Stimulated activated CD4-positive, alpha-beta T cell treated with anti-CD3 and anti-CD28 coated beads, TNF-alpha, amount 100 ng/mL, for 24 hours (primary cell): ENCODE measurements at places on chromosomes 11 and 22.

GRCh38 chr11:87463486-87464102, 425.9 kb downstream of the TMEM135 start:
- no peak for DNase-seq

DNA sequence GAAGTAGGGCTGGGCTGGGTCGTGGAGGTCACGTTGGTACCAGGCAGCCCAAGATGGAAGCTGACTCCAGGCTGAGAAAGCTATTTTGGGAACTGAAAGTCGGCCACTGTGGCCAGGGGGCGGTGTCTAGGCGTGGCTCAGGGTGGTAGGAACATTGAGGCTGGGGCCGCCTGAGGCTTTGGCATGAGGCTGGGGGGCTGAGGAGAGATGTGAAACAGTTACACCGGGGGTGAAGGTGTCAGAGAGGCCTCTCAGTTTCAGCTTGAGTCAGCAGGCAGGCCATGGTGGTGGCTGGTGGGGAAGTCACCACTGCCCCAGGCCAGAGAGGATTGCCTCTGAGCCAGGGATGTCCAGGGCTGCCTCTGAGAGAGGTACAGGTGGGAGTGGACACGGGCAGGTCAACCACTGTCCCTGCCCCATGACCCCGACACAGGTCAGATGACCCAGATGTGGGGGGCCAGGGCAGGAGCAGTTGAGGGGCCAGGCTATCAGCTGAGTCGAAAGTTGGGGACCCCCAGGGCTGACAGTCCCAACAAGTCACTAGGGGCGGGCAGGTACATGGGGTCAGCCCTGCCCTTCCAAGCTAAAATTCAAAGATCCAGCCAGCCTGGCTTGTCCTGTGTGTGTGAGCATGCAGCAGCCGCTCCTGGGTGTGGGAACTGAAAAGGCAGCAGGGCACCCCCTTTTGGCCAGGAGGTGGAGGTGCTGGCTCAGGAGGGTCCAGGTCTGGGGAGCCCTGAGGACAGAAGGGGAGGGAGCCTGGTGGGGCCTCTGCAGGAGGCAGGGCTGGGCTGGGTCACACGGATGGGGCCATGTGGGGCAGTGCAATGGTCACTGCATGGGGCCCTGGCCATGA, 7.2 kb downstream of the KCNK7 start:
- DNase-seq = peak; percentile 53

DNA sequence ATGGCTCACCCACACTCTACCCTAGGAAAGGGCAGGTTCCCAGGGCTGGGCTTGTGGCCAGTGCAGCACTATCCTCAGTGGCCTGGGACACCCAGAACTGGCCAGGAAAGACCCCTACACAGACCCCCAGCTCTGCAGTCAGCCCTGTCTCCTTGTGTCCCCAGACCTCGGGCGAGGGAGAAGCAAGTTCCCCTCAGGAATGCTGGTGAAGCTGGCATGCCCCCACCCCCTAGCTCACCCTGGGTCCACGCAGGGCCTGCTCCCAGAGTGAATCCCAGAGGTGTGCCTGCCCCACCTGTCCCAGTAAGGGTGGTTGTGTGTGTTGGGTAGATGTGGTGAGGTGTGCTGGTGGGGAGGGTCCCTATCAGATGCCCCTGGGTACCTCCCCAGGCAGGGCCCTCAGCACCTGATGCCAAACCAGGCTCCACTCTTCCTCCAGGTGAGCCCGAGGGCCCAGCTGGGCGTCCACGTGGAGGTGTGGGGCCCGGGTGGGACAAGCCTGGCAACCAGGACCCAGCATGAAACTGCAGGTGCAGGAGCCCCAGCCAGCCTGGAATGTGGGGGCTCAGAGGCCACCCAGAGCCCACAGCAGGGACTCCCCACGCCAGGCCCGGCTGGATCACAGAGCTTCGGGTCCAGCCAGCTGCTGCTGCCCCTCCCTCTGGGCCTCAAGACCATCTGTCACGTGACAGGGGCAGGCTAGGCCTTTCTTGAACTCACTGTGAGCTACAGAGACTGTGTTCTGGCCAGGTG, 48.4 kb upstream of the KCNQ1OT1 start:
- DNase-seq = no peak

GRCh38 chr11:8375460-8375859, 111.8 kb upstream of the LMO1 start:
- DNase-seq = no peak

GRCh38 chr11:15289723-15290122, 175.0 kb downstream of the INSC start:
- no peak for DNase-seq

GRCh38 chr11:130779943-130780342, 136.3 kb downstream of the SNX19 start:
- DNase-seq = no peak

GRCh38 chr11:44971185-44971584, 20.5 kb upstream of the TP53I11 start:
- DNase-seq = no peak

- no peak for DNase-seq
Measured at GRCh38 chr22:39229688-39230260, 15.0 kb downstream of the PDGFB start.

GRCh38 chr11:66719111-66719872, 9.7 kb downstream of the SPTBN2 start:
- no peak for DNase-seq

DNA sequence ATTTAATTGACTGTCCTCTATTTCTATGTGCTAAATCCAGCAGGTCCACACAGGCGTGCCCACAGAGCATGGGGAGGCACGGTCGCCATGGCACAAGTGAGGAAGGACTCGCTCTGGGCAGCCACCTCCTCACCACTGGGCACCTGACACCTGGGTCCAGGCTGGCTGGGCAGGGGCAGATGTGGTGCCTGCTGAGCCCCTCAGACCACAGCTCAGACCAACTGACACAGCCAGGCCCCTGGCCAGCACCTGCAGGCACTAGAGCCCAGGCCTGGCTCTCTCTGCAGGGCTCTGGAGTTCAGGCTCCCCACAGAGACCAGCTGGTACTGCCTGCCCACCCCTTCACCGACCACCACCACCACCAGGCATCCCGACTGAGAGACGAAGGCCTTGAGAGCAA, 27.9 kb downstream of the LINC01488 start:
- no peak for DNase-seq

- DNase-seq = no peak
Measured at GRCh38 chr11:43756575-43756974, 76.0 kb downstream of the HSD17B12 start.

DNA sequence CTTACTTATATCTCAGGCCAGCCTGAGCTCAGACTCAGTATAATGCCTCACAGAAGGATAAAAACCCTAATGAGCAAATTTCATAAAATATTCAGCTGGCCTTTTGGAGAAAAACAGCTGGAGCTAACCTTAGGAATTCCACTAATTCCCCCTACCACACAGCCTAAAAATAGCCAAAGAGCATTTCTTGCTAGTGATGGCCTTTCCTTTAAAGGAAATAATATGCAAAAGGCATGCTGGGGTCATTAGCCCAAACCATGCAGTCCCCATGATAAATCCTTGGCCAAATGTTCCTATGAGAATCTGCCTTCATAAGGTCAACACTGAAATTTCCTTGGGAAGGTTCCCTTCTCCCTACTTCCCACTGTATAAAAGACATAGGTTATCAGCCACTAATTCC, 38.2 kb downstream of the SYTL2 start:
- no peak for DNase-seq

DNA sequence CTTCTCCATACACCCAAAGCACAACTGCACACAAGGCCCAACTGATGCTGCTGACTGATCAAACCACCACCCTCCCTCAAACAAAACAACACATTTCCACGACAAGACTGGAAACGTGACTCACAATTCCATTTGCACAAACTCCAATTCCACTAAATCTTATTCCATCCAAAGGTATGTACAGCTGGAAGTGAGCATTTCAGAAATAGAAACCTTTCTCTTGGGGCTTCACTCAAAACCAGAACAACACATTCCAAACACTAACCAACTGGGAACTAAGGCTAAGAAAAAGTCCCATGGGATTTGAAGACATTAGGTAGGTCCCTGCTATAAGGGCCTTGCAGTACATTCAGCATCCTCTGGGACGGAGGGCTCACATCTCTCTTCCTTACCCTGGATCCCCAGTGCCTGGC, 19.6 kb downstream of the MORC2 start:
- no peak for DNase-seq

DNA sequence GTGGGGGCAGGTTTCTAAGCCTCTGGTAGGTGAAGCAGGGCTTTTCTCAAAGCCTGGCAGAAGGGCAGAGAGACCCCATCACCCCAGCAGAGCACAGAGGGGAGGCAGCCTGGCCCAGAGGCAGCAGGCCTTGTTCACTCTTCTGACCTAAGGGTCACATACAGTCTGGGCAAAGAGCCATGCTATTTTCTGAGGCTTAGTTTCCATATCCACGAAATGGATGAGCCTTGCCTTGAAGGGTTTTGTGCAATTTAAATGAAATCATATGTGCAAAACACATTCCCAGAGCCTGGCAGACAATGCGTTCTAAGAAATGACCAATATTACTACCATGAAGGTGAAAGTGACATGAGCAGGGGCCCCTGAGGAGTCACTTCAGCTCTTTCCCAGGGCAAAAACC, 44.5 kb downstream of the HIRA start:
- DNase-seq = no peak

DNA sequence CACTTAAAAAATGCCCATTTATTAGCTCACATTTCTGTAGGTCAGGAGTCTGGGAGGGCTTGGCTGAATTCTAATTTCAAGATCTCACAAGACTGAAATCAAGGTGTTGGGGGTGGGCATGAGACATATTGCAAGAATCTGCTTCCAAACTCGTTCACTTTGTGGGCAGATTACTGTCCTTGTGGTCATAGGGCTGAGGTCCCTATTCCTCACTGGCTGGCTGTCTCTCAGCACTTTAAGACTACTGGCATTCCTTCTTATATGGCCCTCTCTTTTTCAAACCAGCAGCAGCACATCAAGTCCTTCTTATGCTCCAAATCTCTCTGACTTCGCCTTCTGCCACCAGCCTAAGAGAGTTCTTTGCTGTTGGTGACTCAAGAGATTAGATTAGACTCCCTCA, 27.8 kb upstream of the MYOD1 start:
- no peak for DNase-seq

- no peak for DNase-seq
Measured at GRCh38 chr11:3894128-3894731, 38.8 kb downstream of the STIM1 start.

- DNase-seq = no peak
Measured at GRCh38 chr22:21568347-21569075, 997 bp downstream of the UBE2L3 start.

DNA sequence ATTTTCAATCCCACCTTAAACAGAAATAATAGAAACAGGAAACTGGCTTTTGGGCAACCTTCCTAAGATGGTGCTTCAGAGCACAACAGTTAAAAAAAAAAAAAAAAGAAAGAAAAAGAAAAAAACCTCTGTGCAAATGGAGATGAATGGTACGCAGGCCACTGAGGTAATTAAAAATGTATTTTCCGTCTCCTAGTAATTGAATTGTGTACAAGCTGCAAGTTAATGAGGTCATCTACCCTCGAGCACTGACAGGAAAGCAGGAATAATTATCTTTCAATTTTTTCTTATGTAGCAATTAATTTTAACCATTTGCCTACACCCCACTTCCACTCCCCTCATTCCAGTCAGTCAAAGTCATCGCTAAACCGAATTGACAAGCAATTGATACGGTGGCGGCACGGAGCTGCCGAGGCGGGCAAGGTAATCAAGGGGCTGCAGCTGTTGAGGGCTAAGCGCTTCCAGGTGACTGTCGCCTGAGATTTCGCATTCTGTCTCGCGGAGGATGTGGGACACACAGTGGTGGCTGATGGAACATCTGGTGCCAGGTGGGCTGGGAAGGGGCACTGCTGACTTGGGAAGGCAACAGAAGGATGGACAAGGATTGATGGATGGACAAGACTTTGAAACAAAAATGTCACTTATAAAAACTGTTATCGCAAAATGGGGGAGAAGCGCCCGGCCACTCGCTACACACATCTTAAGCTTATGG, 109.4 kb downstream of the RCN1 start:
- no peak for DNase-seq

GRCh38 chr11:61119571-61119970, 17.3 kb downstream of the CD5 start:
- DNase-seq = no peak

DNA sequence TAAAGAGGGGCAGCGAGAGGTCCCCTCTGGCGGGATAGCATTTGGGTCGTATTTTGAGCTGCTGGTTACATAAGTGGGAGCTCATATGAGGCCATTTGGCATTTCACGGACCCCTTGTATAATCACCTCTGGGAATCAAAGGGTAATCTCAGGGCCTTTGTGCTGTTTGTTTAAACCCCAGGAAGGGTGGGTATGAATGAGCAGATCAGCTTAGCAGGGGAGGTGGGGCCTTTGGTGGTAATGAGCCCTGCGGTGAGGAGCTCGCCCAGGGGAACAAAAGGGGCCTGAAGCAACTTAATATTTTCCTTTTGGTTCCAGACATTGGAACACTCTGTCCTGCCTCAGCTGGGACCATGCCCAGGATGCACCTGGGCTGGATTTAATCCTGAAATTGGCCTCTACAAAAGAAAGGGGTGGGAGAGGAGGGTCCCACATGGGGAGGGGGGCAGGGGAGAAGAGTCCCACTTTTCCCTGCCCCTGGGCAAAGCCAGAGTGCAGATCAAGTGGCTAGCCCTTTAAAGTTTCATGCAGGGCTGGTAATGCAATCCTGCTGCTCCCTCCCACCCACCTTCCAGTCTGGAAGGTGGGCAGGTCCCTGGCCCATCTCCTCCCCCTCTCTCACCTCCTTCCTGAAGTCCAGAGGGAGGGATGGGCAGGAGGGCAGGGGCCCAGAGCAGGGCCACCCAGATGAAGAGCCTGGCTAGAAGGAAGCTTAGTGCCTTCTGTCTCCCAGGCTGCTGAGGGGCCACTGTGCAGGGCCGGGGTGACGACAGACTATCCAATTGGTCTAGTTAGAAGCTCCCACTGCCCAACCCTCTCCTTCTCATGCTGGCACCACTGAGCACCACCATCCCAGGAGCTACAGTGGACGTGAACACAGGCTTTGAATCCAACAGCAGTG, 10.5 kb downstream of the TSKU start:
- no peak for DNase-seq

GRCh38 chr11:20854215-20854955, 185.0 kb downstream of the NELL1 start:
- DNase-seq = no peak

DNA sequence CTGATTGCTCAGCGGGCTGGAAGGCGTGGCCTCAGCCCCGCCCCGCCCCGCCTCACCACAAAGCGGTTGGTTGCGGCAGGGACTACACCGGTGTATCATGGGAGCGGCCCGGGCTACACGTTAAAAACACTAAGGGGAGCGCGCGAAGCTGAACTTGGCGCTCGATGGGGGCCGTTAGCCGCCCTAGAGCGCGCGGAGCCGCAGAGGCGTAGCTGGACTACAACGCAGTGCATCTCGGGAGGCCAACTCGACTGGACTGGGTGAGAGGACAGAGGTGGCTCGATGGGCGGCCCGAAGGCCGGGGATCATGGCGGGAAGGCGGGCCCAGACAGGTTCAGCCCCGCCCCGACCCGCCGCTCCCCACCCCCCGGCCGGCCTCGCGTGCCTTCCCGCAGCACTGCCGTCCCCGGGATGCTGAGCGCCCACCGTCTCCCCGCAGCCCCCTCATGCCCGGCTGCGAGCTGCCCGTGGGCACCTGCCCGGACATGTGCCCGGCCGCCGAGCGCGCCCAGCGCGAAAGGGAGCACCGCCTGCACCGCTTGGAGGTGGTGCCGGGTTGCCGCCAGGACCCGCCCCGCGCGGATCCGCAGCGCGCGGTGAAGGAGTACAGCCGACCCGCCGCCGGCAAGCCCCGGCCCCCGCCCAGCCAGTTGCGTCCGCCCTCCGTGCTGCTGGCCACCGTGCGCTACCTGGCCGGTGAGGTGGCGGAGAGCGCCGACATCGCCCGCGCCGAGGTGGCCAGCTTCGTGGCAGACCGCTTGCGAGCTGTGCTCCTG, at the start of gene SAC3D1:
TSS of gene SAC3D1 (plus strand) at position 364 of the 776 bp plus-strand sequence. CDS start at position 447, 83 bp downstream.
- peak; percentile 75 for DNase-seq
